ENCODE measurements at places on chromosomes 16 and 17. TPM values are rescaled to one million over a fixed set of nuclear protein-coding genes. Genes with fewer than 3 reads are reported as not detected.
A peak's percentile ranks its signal among the peaks of the same experiment; 100 is the strongest.

PIK3R5 gene
- polyA plus RNA-seq = 2.7 TPM

- H3K4me3 ChIP-seq = no peak overlapping the region
- no peaks in the 10 kb centered on the region for H3K27me3 ChIP-seq
- no peaks in the 10 kb centered on the region for H3K4me1 ChIP-seq
These were observed 348.7 kb upstream of the TNRC6C start for GRCh38 chr17:77609553-77610517.

DNA sequence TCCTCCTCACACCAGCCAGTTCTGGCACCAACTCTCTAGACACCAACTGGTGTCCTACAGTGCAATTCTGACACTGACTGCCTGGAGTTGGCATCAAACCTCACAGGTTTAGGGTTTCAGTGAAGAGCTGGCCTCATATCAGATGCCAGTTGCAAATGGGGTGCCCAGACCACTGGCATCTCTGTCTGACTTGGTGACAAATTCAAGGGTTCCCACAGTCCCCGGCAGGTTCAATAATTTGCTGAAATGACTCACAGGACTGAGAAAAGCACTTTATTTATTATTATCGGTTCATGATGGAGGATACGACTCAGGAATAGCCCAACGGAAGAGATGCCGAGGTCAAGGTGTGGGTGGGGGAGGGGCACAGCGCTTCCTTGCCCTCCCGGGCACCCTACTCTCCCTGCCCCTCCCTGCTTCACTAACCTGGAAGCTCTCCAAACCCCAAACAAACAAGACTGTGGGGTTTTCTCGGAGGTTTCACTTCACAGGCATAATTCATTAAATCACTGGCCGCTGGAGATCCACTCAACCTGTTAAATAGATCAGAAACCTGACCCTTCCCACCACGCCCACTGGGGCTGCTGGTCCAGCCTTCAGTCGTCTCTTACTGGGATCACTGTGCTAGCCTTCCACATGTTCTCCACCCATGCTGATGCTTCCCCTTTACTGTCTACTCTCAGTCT is 1.7 kb upstream of the NLRP1 start:
- no peak for DNase-seq
- H3K27me3 ChIP-seq = no peaks in the 10 kb centered on the region

AANAT gene
- polyA plus RNA-seq = 0.53 TPM

DNA sequence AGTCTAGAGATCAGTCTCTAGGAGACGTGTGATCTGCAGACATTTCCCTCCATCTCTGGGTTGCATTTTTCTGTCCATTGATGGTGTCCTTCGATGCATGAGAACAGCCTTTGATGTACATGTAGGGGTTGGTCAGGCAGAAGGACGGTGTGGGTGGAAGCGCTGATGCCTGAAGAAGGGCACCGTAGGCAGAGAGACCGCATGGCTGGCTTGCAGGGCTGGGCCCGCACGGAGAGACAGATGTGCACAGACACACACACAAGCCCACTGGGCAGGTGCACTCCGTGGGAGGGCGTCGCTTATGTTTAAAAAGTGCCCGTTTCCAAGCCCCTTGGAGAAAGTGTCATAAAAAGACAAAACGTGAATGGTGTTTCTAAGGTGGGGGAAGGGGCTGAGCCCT is 15.7 kb upstream of the WFIKKN1 start:
- no peaks in the 10 kb centered on the region for H3K36me3 ChIP-seq
- DNase-seq = no peak
- H3K27ac ChIP-seq = no peak overlapping the region

DNA sequence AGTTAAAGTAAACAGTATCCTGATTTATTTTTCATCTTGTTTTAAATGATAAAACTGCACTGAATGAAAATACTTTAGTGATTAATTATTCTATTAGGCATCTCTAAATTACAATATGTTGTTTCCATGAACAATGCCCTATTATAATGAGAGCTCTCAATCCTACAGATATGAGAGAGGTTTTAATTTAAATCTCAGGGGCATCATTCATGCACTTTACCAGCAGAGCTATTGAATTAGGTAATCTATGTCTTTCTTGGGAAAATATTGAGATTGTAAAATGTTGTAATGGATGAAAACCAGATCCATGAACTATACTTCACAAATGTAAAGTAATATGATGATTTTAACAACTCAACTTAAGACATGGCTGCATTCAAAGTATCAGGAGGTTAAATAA is 103.8 kb downstream of the ADAMTS18 start:
- H3K27me3 ChIP-seq = no peaks in the 10 kb centered on the region
- no peak overlapping the region for H3K4me3 ChIP-seq
- H3K4me1 ChIP-seq = peaks cover 12% of the 10 kb centered on the region
- no peak overlapping the region for H3K27ac ChIP-seq

DNA sequence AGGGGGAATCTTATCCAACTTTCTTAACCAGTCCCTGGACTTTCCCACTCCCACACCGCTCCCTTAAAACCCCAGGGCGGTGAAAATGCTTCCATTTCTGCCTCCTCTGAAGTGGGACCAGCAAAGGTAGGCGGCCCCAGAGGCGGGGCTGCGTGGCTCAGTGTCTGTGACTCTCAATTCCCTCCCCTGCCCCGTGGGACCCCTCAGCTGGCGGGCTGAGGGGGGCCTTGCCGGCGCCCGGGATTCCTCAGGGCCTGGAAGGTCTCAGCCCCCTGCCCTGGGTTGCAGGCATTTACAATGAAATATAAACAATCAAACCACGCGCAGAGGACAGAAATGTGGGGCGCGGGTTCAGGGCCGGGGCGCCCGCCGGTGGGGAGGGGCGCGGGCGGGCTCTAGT is 3.6 kb downstream of the SOST start:
- peaks cover 1% of the 10 kb centered on the region for H3K4me1 ChIP-seq
- H3K36me3 ChIP-seq = no peaks in the 10 kb centered on the region
- H3K4me3 ChIP-seq = peak overlapping the region; percentile 53
- no peak for DNase-seq

DNA sequence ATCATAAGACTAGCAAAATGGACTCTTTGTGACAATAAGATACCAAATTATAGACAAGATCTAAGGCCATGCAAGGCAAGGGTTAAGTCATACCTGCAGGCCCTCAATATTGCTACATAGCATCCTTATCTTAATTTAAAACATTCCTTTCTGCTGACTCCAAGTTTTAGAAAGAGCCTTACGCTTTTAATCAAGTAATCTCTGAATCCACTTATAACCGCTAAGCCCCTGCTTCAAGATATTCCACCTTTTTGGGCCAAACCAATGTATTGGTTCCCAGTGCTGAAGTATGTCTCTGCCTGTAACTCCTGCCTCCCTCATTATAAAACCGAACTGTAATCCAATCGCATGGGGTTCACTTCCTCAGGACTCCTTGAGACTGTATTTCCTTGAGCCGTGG is 255.4 kb downstream of the PHKB start:
- H3K27me3 ChIP-seq = no peaks in the 10 kb centered on the region
- H3K4me3 ChIP-seq = no peak overlapping the region
- H3K4me1 ChIP-seq = no peaks in the 10 kb centered on the region
- H3K27ac ChIP-seq = no peak overlapping the region
- DNase-seq = no peak

GRCh38 chr16:82945420-82946101 is 318.8 kb downstream of the CDH13 start:
- H3K4me1 ChIP-seq = no peaks in the 10 kb centered on the region
- no peaks in the 10 kb centered on the region for H3K27me3 ChIP-seq
- no peak for DNase-seq
- no peaks in the 10 kb centered on the region for H3K36me3 ChIP-seq
- no peak overlapping the region for H3K4me3 ChIP-seq
- no peak overlapping the region for H3K27ac ChIP-seq

DNA sequence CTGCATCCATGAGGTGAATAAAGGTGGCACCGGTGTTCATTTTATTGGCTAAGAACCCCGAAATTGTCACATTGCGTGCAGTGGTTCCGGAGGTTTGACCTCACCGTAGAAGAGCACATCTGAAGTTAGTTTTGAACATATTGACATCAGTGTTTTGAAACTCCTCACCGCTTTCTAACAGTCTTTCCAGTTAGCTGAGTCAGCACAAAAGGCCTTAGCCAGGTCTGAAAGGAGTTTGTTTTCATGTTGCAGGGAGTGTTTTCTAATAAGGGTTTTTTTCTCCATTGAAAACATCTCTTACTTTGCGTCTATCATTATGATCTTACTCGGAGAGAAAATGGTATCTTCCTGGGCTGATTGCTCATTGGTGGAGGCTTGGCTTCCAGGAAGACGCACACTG is 174.5 kb upstream of the HSBP1 start:
- no peaks in the 10 kb centered on the region for H3K4me1 ChIP-seq
- H3K27ac ChIP-seq = no peak overlapping the region
- DNase-seq = no peak
- H3K36me3 ChIP-seq = no peaks in the 10 kb centered on the region
- H3K27me3 ChIP-seq = no peaks in the 10 kb centered on the region

DNA sequence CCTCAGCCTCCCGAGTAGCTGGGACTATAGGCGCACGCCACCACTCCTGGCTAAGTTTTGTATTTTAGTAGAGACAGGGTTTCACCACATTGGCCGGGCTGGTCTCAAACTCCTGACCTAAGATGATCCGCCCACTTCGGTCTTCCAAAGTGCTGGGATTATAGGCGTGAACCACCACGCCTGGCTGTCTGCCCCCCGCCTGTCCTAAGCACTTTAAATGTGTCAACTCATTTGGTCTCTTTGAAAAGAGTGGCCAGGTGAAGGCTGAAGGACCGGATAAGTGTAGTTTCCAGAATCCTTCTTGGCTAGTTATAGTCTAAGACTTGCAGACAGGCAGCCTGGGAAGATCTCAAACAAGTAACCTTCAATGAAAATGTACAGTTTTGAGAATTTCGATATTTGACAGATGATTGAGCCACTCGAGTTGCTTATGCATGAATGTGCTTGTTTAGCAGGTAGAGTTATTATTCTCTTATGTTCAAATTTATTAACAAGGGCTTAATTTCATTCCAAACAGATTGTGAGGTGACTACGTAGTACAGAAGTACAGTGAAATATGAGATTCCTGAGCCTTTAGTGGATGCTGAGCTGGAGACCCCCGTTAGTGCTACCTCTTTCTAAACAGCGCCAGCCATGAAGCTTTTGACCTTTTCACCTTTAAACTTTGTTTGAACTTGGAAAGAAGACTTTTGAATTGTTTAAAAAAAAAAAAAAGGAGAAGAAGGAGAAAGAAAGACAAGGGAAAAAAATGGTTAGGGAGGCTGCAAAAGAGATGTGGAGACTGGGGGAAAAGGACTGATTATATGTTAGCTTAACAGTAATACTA is 164.4 kb upstream of the TBX2 start:
- no peaks in the 10 kb centered on the region for H3K27me3 ChIP-seq
- H3K4me3 ChIP-seq = no peak overlapping the region
- DNase-seq = no peak
- H3K36me3 ChIP-seq = no peaks in the 10 kb centered on the region

DNA sequence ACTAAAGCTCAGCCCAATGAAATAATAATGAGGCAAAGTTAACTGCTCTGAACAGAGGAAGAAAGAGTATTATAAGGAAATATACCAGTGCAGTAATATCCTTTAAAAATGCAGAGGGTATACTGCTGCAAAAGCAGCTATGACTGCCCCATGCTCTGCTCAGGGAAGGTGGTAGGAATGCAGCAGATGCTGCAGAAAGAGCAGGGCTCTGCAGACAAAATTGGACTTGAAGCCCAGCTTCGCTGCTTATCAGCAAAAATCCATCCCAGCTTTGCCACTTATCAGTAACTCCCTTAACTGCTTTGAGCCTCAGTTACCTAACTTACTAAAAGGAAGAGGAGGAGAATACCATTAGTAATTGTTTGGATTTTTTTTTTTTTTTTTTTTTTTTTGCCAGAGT is 533.8 kb upstream of the CDH5 start:
- DNase-seq = no peak
- H3K4me1 ChIP-seq = no peaks in the 10 kb centered on the region
- H3K4me3 ChIP-seq = no peak overlapping the region

ANKFN1 gene
- polyA plus RNA-seq = not detected

DNA sequence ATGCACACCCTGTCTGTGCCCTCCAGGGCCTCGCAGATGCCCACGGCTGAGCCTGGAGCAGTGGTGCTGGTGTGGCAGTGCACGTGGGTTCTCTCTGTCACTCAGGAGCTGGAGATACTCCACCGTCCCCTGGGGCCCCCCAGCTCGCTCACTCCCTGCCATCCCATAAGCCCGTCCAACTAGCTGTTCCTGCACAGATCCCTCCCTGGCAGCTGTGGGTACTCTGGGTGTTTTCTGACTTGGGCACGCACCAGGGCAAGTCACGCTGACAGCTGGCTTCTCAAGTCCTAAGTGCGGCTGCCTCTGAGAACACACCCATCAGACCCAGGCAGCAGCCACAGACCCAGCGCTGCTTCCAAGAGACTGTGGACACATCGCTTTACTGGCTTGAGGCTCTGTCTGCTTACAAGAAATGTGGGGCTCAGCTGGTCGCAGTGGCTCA is 25.4 kb upstream of the ITGB4 start:
- peaks cover 12% of the 10 kb centered on the region for H3K36me3 ChIP-seq
- H3K27ac ChIP-seq = no peak overlapping the region
- no peak for DNase-seq
- H3K4me1 ChIP-seq = peaks cover 21% of the 10 kb centered on the region
- H3K4me3 ChIP-seq = no peak overlapping the region

DNA sequence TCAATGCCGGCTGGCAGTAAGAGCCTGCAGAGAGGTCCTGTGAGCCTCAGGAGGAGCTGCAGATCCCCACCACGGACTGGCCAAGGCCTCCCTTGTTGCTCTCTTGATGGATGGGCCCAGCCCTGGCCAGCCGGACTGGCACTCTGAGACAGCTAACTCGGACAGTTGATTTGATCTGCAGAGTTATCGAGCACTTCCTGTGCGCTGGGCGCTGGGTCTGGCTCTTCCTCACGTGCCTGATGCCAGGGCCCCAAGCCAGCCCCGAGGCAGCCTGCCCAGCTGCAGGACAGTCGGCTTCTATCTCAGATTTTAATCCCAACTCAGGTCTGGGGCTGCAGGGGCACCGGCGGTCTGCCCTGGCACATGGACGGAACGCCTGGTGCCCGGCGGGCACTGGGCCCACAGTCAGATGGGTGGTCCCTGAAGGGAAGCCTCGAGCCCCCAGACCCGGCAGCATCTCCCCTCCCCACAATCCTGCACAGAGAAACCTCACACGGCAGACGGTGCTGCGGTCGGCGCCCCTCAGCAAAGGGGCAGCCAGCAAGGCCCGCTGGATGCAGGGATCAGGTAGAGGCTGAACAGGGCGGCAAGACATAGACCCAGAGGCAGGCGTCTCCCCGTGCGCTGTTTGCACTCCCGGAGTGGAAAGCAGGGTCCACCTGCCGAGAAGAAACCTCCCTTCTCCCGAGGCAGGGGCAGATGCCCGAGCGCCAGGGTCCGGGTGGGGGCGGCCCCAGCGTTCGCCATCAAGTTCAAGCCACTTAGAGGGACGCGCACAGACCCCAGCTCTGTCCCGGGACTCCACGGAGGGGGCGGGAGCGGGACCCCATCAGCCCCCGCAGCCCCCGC is 34.0 kb downstream of the TIMM22 start:
- H3K4me3 ChIP-seq = peak overlapping the region; percentile 70
- no peaks in the 10 kb centered on the region for H3K4me1 ChIP-seq
- peaks cover 14% of the 10 kb centered on the region for H3K27me3 ChIP-seq
- H3K36me3 ChIP-seq = no peaks in the 10 kb centered on the region

All from H1 (cell line).